ENCODE measurements at places on chromosomes 13 and 19.
A peak's percentile ranks its signal among the peaks of the same experiment; 100 is the strongest.

- DNase-seq = no peak
Observed at GRCh38 chr19:53927739-53928138, 18.7 kb downstream of the CACNG7 start.

GRCh38 chr19:15234431-15235130 is 2.3 kb upstream of the EPHX3 start:
- DNase-seq = no peak

- peak; percentile 86 for DNase-seq
Observed at GRCh38 chr13:20525601-20526544, at the start of gene CRYL1. TSS of gene CRYL1 (minus strand) at chr13:20525857. CDS start at chr13:20525794, 63 bp downstream.

DNA sequence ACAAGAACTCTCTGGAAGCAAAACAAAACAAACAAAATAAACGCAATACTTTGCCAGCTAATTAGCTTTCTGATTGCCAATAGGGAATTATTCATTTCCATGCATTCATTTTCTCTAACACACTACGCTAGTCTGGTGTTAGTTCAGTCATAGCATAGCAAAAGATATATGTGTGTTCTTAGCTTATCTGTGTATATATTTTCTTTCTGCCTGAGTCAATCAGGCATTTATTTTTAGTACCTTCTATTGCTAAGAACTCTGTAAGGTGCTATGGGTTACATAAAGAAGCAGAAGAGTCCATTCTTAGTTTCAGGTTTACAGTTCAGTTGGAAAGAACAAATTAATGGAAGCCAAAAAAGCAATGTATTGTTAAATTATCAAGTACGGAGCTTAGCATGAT is 490.9 kb downstream of the KLF5 start:
- no peak for DNase-seq

DNA sequence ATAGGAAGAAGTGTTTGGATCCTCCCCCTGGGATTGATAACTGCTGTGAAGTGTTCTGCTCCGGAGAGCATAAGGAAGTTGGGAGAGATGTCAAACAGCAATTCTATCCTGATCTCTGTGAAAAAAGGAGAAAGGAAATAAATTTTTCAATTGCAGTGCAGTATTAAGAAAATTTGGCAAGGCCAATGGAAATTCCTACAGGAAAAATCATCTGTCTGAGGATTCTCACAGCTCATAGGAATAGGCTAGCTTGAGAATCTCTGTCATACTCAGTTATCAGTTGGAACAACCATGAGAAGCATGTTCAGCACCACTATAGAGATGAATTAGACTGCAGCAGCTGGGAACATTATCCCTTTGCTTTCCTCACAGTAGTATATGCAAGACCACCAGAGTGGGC is 1238.9 kb upstream of the MIR17HG start:
- no peak for DNase-seq

- DNase-seq = no peak
Observed at GRCh38 chr13:75771818-75772217, 135.7 kb downstream of the LMO7 start.

GRCh38 chr19:43534816-43535761 is 2.1 kb downstream of the ZNF575 start:
- peak; percentile 58 for DNase-seq

GRCh38 chr13:71873418-71874247 is 6.6 kb upstream of the DACH1 start:
- DNase-seq = no peak

DNA sequence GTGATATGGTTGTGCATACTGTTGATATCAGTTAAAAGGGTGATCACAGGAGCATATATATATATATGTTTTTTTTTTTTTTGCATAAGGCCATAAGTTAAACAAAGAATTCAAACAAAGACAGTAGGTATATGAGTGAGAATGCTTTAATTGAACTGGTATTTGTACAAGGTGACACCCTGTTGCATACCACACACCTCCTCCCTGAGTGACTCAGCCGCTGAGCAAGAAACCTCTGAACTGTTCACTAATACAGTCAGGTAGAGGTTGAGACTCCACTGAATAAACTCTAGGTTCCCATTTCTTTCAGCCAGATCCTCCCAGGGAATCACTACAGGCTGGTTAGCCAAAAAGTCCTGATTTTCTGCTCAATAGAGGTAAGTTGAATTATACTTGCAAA is at the start of gene SCEL:
Gene SCEL (plus strand): TSS at position 259 of the 400 bp plus-strand sequence. CDS start 20,170 bp downstream, outside the sequence.
- no peak for DNase-seq

GRCh38 chr19:41563854-41564514 is 12.0 kb upstream of the CEACAM21 start:
- no peak for DNase-seq

DNA sequence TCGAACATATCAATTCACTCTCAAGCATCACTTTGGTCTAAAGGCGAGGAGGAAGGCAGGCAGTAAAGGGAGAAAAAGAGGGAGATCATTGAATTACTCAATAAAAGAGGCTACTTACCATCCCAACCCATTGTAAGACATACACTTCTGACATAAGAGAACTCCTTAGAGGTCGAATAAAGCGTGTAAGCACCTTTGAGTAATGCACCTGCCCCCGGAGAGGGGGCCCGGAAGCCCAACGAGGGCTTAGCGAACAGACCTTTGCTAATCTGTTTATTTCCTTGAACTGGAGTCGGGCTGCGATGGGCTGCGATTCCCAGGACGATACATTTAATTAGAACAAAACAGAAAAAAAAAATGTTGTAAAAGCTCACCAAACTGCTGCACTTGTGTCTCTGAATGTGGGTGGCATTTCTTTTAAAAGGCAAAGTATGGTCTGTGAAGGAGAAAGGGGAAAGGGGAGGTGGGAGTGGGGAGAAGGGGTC is 3.0 kb downstream of the ZC3H4 start:
- no peak for DNase-seq

DNA sequence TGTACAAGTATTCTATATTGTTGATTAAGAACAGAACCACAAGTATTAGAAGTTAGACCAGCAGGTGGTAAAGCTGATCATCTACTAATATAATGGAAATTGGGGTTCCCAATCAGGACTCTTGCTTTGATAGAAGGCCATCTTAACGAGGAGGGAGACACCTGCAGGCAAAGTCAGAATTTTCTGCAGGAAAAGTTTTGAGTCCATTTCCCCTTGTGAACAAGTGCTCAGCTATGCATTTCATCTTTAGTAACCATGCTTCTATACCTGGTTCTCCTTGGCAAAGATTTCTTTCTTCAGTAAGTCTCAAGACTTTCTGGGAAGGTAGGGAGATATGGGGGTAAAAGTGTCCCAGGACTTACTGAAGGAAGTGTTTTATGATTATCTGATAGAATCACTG is 36.1 kb upstream of the USPL1 start:
- DNase-seq = no peak

DNA sequence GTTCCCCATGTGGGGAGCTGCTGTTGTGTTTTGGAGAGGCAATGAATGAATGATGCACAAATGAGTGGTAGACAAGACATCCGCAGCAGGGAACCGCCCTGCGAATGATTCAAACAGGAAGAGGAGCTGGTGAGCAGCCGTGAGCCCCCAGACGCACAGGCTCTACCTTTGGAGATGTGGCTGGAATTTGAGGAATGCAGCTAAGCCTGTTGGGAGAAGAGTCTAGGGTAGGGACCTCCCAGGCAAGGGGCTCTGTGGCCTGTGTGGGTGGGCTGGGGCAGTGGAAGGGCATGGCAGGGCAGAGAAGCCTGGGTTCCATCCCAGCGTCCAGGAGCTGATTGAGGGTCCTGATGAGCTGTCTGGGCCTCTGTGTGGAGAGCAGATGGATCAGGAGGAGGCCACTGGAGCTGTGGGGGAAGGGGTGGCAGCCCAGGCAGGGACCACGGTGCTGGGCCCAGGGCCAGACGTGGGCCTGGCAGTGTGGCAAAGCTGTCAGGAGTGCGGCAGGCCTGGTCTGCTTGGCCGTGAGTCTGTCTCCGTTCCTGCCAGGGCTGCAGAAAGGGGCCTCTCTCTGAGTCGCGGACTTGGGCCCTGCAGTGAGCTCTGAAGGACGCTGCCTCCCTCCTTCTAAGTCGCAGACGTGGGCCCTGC is 41.8 kb upstream of the DCUN1D2 start:
- DNase-seq = no peak

DNA sequence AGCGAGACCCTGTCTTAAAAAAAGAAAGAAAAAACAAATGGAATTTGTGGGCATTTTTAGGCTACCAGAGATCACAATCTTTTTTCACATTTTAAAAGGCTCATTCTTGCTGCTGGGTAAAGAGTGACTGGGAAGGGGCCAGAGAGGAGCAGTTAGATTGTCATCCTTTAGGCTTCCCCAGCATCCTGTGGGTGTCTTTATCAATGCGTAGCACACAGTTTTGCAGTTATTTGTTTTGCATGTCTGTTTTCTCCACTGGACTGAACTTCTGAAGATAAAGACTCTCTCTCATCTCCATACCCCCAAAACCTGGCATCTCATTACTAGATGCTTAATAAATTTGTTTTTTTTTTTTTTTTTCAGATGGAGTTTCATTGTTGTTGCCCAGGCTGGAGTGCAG is 2.1 kb upstream of the UTP14C start:
- no peak for DNase-seq

DNA sequence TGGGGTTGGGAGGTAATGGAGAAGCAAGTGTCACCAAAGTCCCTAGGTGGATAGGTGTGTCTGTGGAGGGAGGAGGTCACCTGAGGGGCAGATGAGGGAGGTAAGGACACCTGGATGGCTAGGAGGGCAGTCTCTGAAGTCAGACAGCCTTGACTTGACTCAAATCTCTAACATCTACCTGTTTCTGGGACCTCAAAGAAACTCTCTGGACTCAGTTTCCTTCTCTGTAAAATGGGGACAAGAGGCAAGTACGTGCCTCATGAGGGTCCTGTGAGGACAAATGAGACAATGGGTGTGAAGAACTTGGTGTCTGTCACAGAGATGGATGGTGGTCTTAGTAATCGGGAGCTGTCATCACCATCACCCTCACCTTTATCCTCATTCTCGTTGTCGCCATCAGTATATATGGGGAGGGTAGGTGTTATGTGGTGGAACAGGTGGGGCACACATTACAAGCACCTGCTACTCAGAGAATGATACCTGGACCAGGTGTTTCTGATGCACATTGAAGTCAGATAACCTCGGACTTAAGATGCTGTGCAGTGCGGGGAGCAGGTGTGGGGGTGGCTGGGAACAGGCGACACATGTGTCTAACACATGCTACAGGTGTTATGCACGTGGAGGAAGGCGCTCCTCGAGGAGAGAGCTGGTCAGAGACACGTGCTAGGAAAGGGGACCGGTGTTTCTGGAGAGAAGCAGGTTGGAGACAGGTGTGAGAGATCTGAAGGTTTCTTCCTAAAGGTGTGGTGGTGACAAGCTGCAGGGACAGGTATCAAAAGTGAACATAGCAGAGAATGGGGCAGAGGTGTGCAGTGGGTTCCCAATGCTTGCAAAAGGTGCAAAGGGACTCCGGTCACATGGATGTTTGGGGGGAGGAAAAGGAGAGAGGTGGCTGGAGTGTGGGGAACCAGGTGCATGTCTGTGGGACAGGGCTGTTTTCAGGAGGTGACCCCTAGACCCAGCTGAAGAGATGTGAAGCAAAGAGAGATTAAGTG is 3.8 kb downstream of the ERFL start:
- no peak for DNase-seq

DNA sequence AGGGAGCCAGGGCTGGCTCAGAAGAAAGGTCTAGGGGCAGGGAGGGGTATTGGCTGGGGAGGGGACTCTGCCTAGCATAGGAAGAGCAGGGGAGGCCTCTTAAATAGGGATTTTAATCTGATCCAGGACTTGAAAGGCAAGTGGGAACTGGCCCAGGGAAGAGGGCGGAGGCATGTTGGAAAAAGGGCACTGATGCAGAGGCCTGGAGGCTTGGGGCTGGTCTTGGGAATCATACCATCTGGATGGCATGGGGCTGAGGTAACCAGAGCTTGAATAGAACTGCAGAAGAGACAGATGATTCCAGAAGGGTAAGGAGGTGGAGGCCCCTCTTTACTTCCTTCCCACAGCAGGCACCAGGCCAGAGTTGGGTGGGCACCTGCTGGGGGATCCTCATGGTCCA is 29.1 kb downstream of the CERS4 start:
- no peak for DNase-seq

GRCh38 chr19:33638167-33639034 is 16.6 kb downstream of the CHST8 start:
- DNase-seq = no peak

DNA sequence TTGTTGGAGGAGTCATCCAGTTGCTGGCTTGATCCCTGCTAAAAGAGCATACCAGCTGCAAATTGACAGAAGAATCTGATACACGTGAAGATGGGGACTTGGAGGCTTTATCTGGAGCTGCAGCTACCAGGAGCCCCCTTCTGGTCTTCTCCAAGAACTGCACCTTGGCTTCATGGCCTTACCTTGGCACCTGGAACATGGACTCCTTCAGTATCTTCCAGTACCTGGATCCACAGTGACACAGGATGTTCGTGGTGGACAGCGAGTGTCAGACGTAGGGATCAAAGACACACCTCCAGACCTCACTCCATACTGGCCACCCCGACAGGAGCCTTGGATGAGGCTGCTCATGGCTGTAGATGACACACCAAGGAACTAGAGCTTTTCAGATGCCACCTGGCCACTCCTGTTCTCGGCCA is 9.9 kb upstream of the ACSBG2 start:
- DNase-seq = no peak

DNA sequence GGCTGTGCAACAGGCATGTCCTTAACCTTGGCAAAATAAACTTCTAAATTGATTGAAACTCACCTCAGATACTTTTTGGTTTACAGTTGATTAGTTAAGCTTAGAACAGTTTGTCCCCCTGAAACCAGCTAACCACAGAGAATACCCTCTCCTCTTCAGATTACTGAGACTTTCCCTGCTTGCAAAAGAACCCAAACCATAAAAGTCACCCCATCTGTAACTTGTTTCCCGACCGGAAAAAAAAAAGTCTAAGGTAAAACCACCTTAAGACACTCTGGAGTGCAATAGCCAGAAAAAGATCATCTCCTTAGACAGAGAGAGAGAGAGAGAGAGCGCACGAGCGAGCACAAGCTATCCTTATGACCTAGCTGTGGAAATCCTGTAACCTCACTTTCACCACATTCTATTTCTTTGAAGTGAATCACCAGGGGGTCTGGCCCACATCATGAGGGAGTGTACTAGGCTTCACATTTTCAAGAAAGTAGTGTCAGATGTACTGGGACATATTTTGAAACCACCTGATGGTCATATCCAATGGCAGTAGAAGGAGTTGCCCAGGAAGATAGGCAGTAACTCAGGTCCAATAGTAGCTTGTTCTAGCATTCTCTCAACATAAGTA is 11.1 kb upstream of the GTF2F2 start:
- DNase-seq = no peak

DNA sequence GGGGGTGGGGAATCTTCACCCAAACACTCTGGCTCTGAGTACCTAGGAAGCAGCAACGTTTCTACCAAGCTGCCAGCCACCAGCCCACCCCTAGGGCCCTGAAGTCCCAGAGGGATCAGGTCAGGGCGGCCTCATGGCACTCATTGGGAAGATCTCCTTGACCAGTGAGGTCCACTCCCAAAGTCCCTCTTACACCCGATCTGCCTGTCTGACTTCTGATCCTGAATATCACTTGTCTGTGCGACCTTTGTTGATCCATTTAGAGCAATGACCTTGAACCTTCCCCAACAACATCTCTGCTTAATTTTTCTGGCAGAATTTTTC is 2.1 kb upstream of the GNA15 start:
- no peak for DNase-seq

DNA sequence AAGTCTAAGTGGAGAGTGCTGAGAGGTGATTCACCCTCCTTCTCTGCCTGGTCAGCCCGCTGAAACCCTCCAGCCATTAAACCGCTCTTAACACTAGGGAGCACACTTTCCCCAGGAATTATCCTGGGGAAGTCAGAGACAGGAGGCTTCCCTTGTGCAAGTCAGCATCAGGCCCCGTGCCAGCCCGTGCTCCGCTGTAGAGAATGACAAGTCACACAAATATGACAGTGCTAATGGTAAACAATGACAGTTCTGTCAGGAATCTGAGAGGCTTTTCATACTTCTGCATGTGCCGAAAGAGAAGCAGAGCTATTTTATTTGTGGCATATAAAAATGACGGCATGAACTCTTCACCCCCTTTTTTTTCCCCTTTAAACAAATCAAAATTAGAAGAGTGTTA is 816.9 kb upstream of the SLC10A2 start:
- DNase-seq = peak; percentile 87

All from heart left ventricle (tissue), 16 donors.